Mammary epithelial cell (primary cell): ENCODE measurements at places on chromosomes 5 and 9. TPM values are rescaled to one million over a fixed set of nuclear protein-coding genes. Genes with fewer than 3 reads are reported as not detected.

The RNF14 gene
- 60.4 and 66.2 TPM in 2 replicates for total RNA-seq

The C5orf46 gene
- 0.86 and 1.0 TPM in 2 replicates for total RNA-seq

The COL15A1 gene
- 0.50 TPM for total RNA-seq

- DNase-seq = no peak
Measured at GRCh38 chr9:123282362-123283047, 14.1 kb upstream of the STRBP start.

The NEUROG1 gene
- not detected in 2 replicates for total RNA-seq

The PLPPR1 gene
- 0.33 TPM for total RNA-seq

DNA sequence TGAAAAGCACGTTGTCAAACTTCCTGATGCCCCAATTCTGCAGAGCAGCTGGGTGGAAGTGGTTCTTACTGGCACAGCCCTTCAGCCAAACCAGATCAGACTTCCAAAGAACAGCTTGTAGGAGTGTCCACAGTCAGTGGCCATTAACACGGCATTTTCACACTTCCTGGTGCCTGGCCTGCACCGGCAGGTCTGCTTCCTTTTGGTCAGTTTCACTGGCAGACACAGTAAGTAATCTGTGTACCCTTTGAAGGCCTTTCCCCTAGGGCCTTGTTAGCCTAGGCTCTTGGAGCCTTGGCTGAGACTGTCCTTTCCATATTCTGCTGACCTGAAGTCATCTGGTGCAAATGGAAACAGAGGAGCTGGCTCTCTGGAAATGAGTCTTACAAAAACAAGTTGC, 297.5 kb upstream of the TNC start:
- DNase-seq = no peak

The CFAP77 gene
- not detected for total RNA-seq

- DNase-seq = peak; percentile 46
Measured at GRCh38 chr9:13707612-13708576, 428.4 kb upstream of the MPDZ start.

- no peak for DNase-seq
Measured at GRCh38 chr5:170361616-170362015, 27.6 kb downstream of the KCNMB1 start.

GRCh38 chr9:2610985-2611384, 10.6 kb upstream of the VLDLR start:
- no peak for DNase-seq

- DNase-seq = peak; percentile 90
Measured at GRCh38 chr9:124779368-124780059, 2.6 kb downstream of the OLFML2A start.

DNA sequence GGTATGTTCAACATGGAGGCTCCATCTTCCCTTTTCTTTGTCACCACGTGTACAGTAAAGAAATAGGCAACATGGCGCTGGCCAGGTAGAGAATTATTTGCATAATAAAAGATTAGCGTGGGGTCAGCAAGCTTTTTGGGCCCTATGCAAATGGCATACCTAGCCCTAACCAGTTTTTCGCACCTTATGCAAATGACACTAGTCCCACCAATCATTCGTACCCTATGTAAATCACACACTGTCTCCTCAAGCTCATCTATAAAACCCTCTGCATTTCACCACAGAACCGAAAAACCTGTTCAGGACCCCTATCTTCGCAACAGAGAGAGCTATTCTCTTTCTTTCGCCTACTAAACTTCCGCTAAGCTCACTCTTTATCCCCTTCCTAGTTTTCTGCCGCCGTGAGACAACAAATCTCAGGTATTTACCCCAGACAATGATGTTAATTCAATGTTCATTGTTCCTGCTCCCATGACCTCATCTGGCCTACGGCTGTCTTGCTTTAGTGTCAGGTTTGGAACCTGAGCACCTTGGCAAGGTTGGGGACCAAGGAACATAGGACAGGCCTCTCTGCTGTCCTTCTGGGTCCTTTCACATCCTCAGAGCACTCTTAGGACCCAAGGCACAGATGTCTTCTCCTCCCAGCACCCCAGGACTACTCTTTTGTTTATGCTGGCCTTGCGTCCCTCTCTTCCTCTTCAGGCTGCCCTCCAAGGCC, 180.7 kb upstream of the RAI14 start:
- no peak for DNase-seq

DNA sequence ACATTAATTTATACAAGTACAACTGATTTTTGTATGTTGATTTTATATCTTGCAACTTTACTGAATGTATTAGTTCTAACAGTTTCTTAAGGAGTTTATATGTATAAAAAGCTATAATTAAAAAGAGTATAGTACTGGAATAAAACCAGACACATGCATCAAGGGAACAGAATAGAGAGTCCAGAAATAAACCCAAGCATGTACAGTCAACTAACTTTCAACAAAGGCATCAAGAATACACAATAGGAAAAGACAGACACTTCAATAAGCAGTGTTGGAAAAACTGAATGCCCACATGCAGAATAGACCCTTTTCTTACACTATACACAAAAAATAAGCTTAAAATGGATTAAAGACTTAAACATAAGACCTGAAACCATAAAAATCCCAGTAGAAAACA, 170.9 kb downstream of the ICE1 start:
- DNase-seq = no peak

DNA sequence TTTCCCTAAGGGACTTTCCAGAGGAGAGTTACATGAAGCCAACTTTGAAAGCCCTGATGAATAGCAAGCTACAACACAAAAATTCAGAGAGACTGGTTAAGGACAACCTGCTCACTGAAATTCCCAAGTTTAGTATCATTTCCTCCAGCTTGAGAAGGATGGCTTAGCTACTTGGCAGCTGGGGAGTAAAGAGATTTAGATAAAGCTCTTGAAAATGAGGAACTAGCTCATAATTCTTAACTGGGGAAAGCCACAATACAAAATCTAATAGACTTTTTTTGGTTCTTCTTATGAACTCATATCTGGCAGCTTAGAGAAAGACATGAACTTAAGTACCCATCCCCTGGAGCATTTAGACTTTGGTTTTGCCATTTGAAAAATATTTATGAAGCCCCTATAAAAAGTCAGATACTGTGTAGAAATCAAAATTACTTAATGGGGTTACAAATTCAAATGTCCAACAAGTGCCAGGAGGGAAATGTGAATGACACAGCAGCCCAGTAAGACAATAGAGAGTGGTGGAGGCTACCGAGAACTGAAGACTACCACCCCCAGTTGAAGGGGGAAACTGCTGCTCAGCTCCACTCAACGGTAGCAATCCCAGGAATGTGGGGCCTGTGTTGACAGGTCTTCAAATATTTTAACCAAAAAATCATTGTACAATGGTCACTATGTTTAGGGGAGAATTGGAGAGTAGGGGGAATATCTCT, 79.4 kb upstream of the ADRB2 start:
- peak; percentile 31 for DNase-seq

The AQP3 gene
- total RNA-seq = 11.0 TPM

The SPATA31A3 gene
- total RNA-seq = not detected

DNA sequence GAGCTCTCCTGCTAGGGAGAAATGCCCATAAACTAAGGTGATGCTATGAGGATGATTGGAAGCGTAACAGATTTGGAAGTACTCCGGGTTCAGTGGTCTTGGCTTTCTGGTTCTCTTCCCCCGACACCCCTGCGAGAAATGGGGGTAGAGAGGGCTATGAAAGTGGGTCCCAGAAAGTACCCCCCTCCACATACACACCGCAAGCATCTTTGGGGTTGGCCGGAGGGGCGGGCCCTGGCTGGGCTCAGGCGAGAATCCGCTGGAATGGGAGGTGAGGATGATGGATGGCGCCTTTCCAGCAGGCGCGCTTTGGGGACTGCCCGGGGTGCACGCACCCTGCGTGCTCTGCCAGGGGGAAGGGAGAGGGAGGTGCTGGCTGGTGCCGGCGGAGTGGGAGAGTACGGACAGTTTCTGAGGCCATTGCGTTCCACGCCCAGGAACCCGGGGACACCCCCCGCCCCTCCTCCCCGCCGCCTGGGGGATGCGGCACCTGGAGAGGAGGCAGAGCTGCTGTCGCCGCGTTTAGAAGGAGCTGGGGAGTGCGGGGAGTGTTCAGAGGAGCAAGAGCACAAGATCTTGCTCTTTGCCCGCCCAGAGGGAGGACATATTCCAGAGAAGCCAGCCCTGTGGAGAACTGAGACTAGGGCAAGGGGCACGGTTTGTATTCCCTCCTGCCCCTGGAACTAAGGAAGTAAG, 1.9 kb downstream of the PCSK5 start:
- peak; percentile 63 for DNase-seq

DNA sequence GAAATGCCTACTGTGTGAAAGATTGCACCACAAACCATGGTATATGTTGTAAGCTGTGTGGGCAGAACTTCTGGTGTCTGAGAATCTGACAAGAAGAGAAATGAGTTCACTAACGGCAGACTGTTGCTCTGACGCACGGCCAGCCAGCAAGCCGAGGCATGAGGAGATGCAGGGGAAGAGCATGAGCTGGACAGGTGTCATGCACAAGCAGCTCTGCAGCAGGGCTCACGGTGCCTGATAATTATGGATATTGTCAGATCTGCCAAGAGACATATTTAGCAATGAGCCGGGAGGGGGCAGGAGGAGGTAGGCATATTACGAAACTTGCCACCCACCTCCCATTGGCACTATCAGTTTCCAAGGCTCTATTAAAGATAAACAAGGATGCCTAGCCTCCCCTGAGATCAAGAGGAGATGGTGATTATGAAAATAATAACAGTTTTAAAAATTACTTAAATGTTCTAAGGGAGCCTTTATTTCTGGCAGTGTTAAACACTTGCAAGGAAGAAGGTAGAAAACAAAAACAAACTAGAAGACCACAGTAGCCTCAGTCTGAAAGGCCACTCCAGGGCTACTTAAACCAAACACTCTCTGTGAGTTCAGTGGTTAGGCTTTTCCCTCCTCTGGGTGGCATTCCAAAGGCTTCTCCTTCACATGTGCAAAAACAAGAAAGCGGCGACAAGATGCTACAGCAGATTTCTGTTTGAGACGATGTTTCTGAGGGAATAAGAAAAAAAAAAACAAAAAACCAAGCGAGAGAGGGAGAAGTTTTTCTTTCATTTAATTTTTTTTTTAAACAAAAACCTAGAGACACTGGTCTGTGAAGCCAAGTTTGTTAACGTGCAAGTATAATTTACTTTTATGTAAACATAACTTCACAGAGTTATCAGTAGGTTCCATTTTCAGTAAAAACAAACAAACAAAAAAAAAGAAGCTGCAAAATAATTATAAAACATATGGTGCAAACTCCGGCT, 339.5 kb downstream of the BNC2 start:
- peak; percentile 97 for DNase-seq

DNA sequence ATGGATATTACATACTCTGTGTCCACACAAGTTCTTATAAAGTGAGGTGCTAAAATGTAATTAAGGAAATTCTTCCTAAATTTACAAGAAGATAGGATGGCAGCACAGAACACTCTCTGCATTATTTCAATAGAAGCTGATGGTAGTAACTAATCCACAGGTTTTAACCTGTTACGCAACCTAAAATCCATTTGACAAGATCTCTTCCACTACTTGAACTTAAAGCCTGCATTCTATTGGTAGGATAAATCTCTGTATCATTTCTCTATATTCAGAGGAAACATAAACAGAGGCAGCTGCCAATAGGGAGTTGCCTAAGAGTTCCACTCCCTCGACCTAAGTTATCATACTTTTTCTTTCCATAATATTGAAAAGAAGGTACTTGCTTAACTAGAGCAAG, 21.6 kb downstream of the CDC37L1 start:
- DNase-seq = no peak

DNA sequence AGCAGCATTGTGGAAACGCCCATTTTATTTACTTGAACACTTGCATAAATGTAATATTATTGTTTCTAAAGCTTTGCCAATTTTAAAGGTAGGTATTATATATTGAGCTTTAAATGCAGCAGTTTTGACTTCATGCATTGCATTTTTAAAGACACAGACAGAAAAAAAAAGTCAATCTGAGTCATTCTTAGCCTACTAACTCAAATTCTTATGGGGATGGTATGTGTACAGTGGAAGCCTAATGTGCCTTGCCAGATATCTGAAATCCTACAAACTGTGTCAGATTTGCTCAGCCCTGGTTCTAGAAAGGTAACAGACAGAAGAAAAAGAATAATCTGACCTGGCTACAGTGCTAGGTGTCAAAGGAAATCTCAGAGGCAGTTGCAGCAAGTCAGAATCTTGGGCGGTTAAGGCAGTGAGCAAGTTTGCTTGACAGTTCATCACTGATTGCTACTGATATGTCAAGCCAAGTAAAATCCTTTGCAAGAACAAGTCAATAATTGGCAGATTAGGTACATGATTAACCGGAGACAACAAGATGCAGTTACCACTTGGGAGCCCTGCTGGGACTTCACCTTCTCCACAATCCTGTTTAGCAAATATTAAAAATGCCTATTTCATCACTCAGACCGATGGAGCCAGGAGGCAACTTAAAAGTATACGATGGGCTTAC, 224.8 kb upstream of the WWC1 start:
- DNase-seq = no peak

GRCh38 chr9:35035851-35036701, 36.3 kb downstream of the VCP start:
- DNase-seq = no peak

The FAM169A gene
- 24.5 and 37.7 TPM in 2 replicates for total RNA-seq

GRCh38 chr9:112120030-112120341, 55.1 kb downstream of the SUSD1 start:
- DNase-seq = no peak

The ZNF782 gene
- total RNA-seq = 3.7 and 6.1 TPM in 2 replicates

GRCh38 chr5:63700241-63700640, 262.0 kb downstream of the HTR1A start:
- DNase-seq = no peak

GRCh38 chr9:135098400-135099105, 11.1 kb downstream of the OLFM1 start:
- peak; percentile 6 for DNase-seq

GRCh38 chr9:12183321-12183720, 509.9 kb upstream of the TYRP1 start:
- no peak for DNase-seq

The TAF11L10 gene
- total RNA-seq = not detected

DNA sequence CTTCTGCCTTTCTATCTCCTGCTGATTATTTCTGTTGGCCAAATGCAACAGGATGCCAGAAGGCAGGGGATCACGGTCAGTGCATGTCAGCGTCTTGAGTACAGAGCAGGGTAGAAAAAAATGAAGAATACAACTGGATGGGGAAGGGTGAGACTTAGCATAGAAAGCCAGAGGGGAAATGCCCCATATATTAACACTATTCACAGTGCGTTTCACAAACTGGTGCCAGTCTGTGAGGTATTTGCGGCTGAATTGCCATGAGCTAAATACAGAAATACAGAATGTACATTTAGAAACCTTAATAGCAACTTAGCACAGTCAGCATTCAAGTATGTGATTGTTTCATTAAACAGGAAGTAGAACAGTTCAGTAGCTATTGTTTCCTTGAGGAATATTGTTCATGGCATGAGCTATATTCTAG, 31.0 kb upstream of the SLC1A3 start:
- DNase-seq = peak; percentile 80

GRCh38 chr5:132510076-132510475, 19.5 kb upstream of the IRF1 start:
- peak; percentile 80 for DNase-seq
